ENCODE measurements at places on chromosomes 11 and 22. TPM values are rescaled to one million over a fixed set of nuclear protein-coding genes. Genes with fewer than 3 reads are reported as not detected.

Gene VSTM5
- not detected for total RNA-seq

Gene NAALAD2
- 4.0 TPM for total RNA-seq

Gene POLDIP3
- total RNA-seq = 131 TPM

Gene MUC5AC
- total RNA-seq = not detected

Gene HIKESHI
- 58.7 TPM for total RNA-seq

Gene CTSW
- not detected for total RNA-seq

Gene PELI3
- total RNA-seq = 18.5 TPM

Gene HTR3B
- not detected for total RNA-seq

Gene SPTBN2
- 21.1 TPM for total RNA-seq

Gene MOV10L1
- 0.33 TPM for total RNA-seq

Gene TNNT3
- not detected for total RNA-seq

Gene ARHGAP32
- 42.8 TPM for total RNA-seq

All from A673 (cell line).